ENCODE measurements at places on chromosomes 6 and 20.

- no peak for DNase-seq
Measured at GRCh38 chr6:235763-236360, 56.4 kb upstream of the DUSP22 start.

GRCh38 chr6:4776493-4777393, 539 bp downstream of the CDYL start:
- no peak for DNase-seq

DNA sequence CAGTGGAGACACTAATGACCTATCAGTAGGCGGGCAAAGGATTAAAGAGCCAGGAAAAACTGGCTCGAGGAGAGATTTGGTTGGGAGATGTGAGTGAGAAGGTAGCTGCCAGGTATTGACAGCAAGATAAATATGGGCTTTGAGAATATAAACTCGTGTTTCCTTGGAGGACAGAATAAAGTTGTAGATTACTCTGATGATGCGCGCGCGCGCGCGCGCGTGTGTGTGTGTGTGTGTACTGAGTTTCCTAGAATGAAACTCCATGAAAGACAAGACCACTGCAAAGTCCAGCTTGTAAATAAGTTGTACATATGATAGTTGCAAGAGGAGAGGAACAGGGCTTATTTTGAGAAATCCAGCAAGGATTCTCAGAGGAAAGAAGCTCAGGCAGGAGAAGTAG, 13.3 kb upstream of the TREM2 start:
- no peak for DNase-seq

GRCh38 chr20:6067763-6068318, 14.0 kb upstream of the LRRN4 start:
- DNase-seq: no peak

DNA sequence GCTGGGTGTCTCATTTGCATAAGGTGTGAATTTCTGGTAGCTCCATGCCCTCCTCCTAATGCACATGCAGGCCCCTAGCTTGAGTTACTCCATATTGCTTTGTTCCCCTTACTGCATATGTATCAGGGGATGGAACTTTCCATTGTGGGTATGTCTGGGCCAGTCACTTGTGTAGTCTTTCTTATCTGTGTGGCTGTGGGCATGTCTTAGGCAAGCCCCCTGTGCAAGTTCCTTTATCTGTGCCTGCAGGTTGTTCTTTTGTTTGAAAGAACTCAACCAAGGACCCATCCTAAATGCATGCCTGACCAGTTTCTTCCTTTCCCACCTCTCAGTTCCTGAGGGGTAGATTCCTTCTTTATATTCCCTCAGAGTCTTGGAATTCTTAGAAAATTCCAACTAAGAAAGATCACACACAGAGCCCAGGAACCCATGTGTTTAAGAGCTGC, 23.6 kb downstream of the MBOAT1 start:
- DNase-seq: no peak

DNA sequence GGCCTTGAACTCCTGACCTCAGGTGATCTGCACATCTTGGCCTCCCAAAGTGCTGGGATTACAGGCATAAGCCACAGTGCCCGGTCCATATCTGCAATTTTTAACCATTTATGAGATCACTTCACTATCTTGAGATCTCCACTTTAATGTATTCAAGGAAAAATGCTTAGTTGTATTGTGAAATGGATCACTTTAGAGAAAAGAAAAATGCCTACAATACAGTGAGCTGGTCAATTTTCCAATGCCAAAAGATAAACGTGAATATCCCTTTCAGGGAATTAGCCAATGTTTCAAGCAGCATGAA, 82.8 kb upstream of the ZNF217 start:
- DNase-seq: no peak

Data from NCI-H187 treated with DMSO at 0.1 percent for 48 hours (cell line).